ENCODE measurements at places on chromosomes 2 and 18.

GRCh38 chr2:187360286-187360685 is 87.8 kb downstream of the CALCRL start:
- no peaks in the 10 kb centered on the region for H3K27me3 ChIP-seq
- H3K4me1 ChIP-seq = peaks cover 5% of the 10 kb centered on the region
- H3K4me3 ChIP-seq = no peak overlapping the region
- no peak overlapping the region for H3K27ac ChIP-seq

GRCh38 chr18:58051765-58052460 is 7.9 kb downstream of the NEDD4L start:
- H3K36me3 ChIP-seq = no peaks in the 10 kb centered on the region
- H3K4me1 ChIP-seq = peaks cover 17% of the 10 kb centered on the region
- no peak overlapping the region for H3K27ac ChIP-seq
- no peak overlapping the region for H3K4me3 ChIP-seq

DNA sequence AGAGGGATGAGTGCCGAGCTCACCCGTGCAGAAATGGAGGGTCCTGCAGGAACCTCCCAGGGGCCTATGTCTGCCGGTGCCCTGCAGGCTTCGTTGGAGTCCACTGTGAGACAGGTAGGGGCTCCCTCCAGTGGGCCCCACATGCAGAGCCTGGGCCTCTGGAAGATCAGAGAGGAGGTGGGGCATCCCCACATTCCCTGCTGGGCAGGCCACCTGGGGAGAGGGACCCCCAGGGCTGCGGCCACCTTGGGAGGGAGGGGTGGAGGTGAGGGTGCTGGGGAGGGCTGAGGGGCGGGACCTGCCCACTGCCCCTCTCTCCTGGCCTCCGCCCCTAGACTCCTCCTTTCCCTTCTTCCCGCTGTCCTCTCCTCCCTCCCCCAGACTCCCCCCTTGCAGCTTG is 38.5 kb downstream of the MTERF4 start:
- no peaks in the 10 kb centered on the region for H3K27me3 ChIP-seq
- peak overlapping the region; percentile 43 for H3K4me3 ChIP-seq
- DNase-seq = no peak
- peak overlapping the region; percentile 88 for H3K27ac ChIP-seq
- H3K4me1 ChIP-seq = peaks cover 51% of the 10 kb centered on the region

GRCh38 chr2:45975752-45976517 is 321.3 kb upstream of the EPAS1 start:
- H3K4me3 ChIP-seq = no peak overlapping the region
- H3K27me3 ChIP-seq = no peaks in the 10 kb centered on the region
- no peak overlapping the region for H3K27ac ChIP-seq
- no peaks in the 10 kb centered on the region for H3K4me1 ChIP-seq
- H3K36me3 ChIP-seq = peaks cover 27% of the 10 kb centered on the region

GRCh38 chr2:74267068-74267467 is 68.7 kb downstream of the MTHFD2 start:
- H3K27me3 ChIP-seq = no peaks in the 10 kb centered on the region
- H3K36me3 ChIP-seq = no peaks in the 10 kb centered on the region
- H3K27ac ChIP-seq = no peak overlapping the region
- H3K4me1 ChIP-seq = no peaks in the 10 kb centered on the region

DNA sequence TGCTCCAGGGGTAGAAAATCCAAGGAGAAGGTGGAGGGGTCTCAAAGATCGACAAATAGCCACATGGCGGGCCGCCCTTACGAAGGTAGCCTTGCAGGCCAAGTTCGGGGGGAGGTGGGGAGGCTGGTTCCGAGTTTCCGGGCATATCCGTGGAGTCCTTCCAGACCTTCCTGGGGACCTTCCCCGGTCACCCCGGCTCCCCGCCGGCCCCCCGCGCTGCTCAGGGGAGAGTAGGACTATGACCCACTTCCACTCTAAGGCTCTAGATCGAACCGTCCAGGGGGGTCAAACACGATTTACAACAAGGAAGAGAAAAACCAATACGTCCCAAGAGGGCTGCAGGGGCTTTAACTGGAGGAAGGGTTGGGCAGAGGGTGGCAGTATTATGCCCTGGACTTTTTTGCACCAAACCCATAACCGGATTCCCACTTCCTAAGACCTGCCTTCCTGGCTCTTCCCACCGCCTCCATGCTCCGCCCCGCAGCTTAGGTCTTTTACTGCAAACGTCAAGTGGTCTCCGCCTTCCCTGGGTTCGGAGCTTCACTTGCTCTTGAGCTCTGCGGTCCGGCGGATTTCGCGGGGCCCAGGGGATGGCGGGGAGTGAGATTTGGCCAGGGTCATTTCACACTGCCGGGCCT is 779 bp upstream of the LYPD6 start:
- H3K36me3 ChIP-seq = no peaks in the 10 kb centered on the region
- peak overlapping the region; percentile 62 for H3K27ac ChIP-seq
- no peaks in the 10 kb centered on the region for H3K27me3 ChIP-seq
- H3K4me1 ChIP-seq = peaks cover 11% of the 10 kb centered on the region
- peak overlapping the region; percentile 70 for H3K4me3 ChIP-seq

DNA sequence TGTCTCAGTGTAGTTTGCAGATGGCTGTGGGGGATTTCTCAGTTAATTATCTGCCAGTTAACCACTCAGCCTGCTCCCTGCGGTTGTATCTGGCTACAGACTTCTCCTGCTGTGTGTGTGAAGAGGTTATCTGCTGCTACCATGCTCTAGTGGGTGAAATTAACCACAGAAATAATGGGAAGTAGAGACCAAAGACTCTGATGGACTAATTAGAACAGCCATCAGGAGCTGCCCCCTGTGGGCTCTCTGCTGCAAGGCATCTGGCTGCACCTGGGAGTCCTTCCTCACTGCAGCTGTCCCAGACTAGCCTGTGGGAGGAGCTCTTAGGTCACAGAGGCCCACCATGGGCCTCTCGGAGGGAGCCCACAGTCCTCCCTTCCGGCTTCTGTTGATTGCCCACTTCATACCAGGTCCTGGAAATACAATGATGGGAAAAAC is 66.6 kb downstream of the CTIF start:
- H3K4me1 ChIP-seq = no peaks in the 10 kb centered on the region
- no peak overlapping the region for H3K27ac ChIP-seq
- no peak overlapping the region for H3K4me3 ChIP-seq
- H3K27me3 ChIP-seq = no peaks in the 10 kb centered on the region
- H3K36me3 ChIP-seq = no peaks in the 10 kb centered on the region
- DNase-seq = no peak

DNA sequence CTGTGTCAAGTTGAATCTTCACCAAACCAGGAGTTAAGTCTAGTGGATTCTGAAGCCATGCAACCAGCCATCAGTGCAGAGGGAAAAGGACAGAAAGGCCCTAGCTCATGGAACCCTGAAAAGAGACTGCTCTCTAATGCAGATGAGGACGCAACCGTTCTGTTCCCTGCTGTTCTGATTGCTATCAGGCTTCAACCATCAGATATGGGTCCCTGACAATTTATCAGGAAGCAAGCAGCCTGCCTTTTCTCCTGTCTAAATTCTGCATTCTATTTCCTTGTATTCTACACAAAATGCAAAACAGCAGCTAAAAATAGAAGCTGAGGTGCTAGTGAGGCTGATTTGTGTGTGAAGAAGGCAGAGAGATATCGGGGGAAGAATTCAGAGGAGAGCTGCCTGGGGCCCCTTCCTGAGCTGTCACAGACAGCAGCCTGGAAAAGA is 68.4 kb upstream of the RTN4 start:
- no peak for DNase-seq
- no peak overlapping the region for H3K27ac ChIP-seq
- no peaks in the 10 kb centered on the region for H3K27me3 ChIP-seq
- peaks cover 21% of the 10 kb centered on the region for H3K4me1 ChIP-seq
- H3K4me3 ChIP-seq = no peak overlapping the region

Data from esophagus squamous epithelium (tissue), 5 donors.